AG10803 (cell line): ENCODE measurements at places on chromosomes 16 and 17.

DNA sequence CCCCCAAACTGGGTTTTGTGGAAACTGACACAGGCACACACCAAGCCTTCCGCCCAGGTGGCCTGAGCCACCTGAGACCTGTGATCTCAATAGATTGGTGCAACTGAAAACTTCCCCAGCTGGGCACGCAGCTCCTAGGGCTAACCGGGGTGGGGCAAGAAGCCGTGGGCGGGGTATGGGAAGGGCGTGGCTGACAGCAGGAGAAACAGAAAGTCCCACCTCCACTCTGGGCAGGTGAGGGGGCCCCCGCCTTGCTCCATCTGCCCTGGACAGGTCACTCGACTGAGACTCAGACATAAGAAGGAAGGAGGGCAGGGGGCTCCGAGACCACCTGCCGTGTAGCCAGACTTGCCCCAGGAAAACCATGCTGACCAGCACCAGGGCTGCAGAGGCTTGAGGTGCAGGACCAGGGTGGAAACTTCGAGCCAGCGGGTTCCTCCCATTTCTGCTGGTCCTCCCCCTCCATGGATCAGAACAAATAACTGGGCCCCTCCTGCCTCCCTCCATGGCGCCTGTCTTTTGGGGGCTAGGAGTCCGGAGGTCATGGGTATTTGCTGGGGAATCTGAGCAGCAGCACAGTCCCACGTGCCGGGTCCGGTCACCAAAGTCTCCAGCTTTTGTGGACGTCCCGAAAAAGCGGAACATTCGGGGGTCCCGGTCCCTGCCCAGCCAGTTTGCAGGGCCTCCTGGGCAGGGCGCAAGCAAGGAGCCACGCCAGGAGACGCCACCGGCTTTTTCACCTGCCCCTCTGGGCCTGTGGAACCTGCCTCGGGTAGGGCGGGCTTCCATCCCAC, 1.3 kb downstream of the TIMP2 start:
- DNase-seq, result no peak

DNA sequence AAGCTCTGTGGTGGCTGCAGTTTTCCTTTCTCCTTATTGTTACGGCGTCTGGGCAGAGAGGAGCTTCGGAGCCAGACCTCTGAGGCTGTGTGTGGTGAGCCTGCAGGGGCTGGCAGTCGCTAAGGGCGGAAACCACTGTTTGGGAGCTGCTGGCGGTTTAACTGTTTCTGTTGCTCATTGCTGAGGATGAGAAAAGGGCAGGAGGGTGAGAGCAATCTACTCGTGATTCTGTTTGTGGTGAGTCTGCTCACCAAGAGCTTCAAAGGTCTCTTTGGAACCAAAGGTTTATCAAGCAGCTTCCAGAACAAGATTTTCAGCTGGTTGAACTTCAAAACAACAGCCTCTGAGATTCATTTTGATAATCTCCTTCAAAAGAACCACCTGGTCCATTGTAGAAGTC, 143.9 kb downstream of the ANKFN1 start:
- DNase-seq, result peak; percentile 64

DNA sequence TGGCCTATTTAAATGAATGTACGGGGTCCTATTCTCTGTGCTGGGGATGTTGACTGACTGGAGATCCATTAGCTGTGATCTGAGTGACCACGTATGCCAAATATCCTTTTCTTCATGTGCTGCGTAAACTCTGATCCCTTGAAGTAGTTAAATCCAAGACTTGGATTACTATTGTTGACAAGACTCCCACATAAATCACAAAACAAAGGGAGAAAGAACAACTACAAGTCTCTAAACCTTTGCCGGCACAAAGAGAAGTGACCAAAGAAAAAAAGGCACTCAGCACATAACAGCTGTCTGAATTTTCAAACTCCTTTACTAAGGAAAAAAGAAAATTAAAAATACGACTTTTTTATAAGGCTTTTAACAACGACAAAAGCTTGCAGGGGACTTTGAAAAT, 559.9 kb upstream of the CDH8 start:
- no peak for DNase-seq

GRCh38 chr17:5786510-5786875, 202.2 kb upstream of the NLRP1 start:
- DNase-seq, result no peak

DNA sequence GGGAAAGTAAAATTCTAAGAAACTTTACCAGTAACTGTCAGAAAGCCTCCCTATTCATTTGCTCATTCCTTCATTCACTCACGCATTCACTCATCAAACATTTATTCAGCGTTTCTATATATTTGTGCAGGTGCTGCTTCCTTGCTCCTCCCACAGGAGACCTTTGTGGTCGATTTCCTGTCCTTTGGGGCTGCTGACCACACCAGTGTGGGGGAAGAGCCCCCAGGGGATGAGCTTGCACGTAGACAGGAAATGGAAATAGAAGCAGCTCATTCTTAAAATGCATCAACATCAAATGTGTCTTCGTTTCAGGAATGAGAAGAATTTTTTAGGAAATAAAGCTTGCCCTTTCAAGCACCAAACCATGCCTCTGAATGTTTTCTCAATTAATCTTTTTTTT, 9.6 kb downstream of the PIK3R6 start:
- peak; percentile 87 for DNase-seq

DNA sequence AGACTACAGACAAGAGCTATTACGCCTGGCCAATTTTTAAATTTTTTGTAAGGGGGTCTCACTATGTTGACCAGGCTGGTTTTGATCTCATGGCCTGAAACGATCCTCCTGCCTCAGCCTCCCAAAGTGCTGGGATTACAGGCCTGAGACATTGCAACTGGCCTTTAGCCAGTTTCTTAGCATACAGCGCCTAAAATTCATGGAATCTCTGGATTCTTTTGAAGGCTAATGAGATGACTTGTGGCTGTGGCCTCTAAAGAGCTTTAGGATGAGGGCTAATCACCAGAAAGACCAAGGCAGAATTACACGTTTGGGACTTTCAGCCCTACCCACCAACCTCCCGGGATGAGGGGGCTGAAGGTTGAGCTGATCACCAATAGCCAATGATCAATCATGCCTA, 34.6 kb downstream of the AKAP10 start:
- peak; percentile 25 for DNase-seq
